Bone marrow (tissue), 2 donors: ENCODE measurements at places on chromosomes 12 and 14.
A peak's percentile ranks its signal among the peaks of the same experiment; 100 is the strongest.

DNA sequence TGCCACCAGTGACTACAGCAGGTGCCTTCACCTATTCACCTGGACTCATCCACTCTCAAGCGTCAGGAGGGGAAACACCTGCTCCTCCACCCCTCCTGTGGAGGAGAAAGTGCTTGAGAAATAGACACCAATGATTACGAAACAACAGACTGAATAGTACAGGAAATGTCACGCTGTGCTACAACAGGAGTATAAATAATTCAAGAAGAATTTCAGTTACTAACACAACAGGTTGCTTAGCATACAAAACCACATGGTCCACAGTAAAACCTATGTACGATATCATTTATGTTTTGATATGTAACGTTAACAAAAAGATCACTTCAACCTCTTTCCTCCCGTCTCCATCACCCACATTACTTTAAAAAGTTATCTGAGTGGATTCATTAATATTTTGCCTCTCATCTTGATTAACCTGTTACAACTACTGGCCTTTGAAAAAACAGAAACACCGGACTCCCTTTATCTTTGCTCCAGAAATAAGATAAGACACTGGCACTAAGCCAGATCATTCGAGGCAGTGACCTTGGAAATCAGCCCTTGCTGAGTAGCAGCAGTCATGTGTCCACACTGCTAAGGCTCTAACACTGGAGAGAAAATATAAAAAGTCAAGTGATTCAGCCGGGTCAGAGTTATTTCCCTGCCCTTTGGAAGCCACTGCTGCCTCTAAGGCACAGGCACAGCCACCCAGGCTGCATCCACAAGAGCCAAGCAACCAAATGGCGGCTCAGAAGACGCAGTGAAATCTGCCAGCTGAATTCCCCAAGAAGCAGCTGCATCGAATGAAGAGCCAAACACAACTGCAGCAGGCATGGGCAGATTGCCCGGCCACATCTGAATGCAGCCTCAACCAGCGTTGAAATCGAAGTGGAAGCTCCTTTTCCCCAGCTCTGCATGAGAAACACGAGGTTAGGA, 40.9 kb downstream of the NT5DC3 start:
- no peak for DNase-seq

DNA sequence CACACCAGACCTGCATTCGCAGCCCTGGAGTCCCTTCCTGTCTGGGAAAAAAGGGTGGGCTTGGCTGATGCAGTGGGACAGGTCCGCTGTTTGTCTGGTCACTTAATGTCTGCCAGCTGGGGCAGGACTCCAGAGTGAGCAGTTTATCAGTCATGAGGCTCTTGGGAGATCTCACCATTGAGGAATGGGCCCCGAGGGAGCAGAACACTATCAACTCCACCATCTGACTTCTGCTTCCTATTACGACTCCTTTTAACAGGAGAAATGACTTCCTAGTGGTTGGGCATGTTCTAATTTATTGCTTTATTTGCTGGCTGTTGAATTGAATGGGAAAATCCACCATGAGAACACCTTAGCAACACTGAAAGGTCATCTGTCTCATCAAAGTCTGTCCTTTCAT, 182.5 kb upstream of the RASSF8 start:
- no peak for DNase-seq

DNA sequence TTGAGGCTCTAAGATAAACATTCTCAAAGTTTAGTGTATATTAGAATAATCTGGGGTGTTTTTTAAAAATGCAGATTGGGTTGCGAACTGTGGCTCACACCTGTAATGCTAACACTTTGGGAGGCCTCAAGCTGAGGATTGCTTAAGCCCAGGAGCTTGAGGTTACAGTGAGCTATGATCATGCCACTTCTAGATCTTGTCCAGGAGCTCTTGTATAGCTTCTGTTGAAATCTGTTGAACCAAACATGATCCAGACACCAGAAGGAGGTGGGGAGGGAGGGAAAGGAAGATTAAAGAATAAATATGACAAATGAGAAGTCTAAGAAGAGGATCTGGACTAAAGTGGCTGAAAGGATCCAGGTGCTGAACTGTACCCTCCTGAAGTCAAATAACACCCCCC, 14.4 kb downstream of the PDE1B start:
- DNase-seq, result no peak

DNA sequence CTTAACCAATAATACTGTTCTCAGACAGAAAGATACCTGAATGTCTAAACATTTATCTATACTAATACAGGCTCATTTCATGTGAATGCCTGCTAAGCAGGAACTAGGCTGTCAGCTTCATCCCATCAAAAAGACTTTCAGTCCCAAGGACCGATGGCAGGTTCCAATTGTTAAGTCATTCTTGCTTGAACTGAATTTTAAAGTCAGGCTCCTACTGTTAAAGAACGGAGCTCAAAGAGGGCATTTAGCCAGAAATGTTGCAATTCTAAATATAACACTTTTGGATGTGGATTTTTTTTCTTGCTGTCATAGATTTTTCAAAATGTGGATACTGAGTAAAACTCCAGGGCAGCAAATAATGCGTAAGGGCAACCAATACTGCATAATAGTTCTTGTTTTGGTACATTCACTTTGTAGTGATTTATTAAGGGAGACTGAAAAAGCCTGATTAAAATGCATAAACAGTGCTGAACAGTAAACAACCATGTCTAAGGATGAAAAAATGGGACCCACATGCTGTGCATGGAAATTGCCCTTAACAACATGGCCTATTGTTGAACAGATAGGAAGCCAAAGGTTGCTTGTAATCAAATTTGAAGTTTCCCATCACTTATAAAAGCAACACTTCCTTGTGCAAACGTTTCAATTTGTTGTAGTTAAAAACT, 38.6 kb upstream of the DBX2 start:
- no peak for DNase-seq

- no peak for DNase-seq
Measured at GRCh38 chr14:104467236-104467635, 112.3 kb upstream of the C14orf180 start.

- no peak for DNase-seq
Measured at GRCh38 chr12:18700271-18700670, 37.5 kb downstream of the PLCZ1 start.

DNA sequence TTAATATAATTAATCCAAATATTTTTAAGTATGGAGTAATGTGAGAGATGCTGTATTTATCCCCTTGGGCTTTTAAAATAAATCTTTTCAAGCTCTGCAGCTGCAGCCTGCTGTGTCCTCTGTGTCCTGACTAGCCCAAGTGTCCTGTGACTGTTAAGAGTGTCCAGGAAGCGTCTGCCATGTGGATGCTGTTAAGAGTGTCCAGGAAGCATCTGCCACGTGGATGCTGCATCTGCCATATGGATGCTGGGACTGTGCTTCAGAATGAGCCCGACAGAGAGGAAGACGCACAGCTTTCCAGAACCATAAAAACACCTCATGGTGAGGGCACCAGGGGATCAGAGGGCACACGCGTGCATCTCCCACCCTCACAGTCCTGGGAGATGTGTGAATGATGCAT, 307.2 kb downstream of the ADGRD1 start:
- DNase-seq, result no peak

DNA sequence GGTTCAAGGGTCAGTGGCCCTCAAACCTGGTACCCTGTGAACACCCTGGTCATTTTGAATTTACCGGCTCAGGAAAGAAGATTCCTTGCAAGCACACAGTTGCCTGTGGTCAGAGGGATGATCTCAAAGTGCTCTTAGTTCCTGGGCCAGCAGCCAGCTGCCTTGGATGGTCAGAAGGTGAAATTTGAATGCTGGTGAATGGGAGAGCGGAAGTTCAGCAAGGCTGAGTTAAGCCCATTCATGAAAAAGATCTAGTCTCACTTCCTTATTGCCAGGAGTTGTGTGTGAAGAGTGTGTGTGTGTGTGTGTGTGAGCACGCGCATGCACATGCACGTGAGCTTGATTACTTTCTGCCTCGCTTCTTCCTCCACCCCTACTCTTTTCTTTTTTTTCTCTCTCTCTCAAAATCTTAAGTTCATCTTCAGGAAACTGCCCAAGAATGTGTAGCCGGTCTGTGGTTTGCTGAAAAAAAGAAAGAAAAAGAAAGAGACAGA, 155.5 kb upstream of the CCND2 start:
- peak; percentile 75 for DNase-seq

DNA sequence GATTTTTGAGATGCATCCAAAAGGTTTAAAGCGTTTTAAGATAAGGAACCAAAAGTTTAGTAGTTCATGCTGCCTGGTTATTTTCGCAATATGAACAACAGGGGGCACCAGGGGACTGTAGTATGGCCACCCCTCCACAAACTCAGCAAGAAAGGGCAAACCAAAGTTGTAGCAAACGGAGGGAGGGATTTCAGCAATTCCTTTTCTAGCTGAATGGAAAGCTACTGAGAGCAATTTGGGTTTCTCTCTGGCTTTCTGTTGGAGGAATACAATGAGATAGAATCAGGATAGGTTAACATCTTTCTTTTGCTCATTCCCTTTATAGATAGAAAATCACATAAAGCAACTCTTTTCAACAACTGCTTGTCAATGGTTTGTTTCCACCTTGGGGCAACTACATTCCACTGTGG, 62.5 kb downstream of the DRAM1 start:
- peak; percentile 53 for DNase-seq

DNA sequence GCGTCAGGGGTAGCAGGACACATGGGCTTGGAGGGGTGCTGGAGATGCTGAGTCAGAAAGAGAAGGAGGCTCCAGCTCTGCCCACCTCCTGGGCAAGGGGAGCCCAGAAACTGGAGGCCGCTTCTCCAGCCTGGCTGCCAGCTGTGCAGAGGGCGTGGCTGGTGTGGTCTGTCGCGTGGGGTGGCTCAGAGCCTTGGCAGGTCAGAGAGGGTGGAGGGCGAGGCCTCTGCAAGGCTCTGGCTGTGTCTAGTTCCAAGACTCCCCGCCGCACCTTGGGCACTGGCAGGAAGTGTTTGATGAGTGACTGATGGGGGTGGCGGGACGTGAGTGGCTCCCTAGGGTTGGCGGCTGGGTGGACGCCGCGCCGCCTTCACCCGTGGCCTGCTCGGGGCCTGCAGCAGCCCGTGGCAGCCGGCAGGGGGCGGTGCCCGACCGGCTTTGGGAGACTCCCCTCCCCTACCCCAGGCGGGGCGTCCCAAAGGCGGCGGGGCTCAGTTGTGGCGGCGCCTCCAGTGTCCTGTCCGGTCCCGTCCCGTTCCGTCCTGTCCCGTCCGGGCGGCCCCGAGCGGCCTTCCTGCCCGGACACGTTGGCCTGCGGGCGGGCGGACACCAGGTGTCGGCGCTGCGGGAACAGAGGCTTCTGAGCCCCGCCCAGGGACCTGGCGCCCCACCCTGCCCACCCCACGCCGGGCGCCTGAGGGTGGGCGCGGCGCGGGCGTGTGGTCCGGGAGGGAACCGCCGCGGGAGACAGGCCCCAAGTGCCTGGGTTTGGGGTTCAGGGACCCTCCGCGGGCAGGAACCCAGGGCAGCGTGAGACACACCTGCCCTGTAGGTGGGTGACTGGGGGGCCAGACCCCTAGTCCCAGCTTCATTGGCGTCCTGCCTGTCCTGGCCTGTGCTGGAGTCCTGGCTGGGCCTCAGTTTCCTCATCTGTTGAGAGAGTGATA, 39.7 kb downstream of the KRT80 start:
- DNase-seq, result peak; percentile 38

GRCh38 chr14:52954346-52955214, 3.7 kb upstream of the FERMT2 start:
- no peak for DNase-seq

- DNase-seq, result no peak
Measured at GRCh38 chr12:68367903-68368302, 35.7 kb upstream of the MDM1 start.

DNA sequence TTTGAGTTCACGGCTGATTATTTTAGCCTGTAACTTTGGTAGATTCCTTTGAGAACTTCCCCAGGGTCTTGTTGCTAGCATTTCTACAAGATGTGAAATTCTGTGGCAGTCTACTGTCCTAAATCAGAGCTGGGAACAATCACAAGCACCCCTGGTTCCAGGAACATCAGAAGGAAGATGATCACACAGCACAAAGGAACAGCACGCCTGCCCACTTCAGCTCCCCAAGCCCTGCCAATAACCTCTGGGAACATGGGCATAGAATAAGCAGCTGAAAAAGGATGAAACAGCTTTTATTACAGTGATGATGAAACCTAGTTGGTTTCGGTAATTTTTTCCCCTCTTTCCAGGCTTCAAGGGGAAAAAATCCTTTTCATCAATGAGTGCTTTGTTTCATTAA, 12.3 kb downstream of the GPR19 start:
- no peak for DNase-seq

DNA sequence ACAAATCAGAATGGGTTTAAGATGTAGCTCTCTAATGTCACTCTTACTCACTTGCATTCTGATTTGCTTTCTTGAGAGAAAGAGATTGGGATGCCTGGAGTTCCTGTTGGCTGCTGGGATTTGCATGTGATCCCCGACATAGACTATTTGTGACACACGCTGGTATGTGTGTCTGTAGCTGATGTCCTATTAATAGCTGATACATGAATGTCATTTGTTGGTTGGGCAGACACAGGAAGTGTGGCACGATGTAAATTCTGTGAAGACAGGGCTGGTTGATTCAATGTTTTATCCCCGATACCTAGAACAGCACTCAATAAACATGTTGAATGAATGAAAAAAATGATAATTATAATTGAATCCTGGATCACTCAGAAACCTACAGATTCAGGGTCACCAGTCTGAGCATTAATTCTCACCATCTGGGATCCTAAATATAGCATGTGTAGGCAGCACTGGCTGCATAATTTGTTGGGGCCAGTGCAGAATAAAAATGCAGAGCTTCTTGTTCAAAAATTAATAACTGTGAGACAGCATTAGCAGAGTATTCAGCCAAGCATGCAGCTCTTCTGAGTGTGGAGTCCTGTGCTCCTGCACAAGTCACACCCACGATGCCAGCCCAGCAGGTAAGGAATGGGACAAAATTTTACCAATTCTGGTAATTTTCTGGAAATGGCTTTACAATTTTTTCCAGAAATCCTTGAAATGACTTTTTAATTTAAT, 35.5 kb upstream of the SOCS2 start:
- no peak for DNase-seq

DNA sequence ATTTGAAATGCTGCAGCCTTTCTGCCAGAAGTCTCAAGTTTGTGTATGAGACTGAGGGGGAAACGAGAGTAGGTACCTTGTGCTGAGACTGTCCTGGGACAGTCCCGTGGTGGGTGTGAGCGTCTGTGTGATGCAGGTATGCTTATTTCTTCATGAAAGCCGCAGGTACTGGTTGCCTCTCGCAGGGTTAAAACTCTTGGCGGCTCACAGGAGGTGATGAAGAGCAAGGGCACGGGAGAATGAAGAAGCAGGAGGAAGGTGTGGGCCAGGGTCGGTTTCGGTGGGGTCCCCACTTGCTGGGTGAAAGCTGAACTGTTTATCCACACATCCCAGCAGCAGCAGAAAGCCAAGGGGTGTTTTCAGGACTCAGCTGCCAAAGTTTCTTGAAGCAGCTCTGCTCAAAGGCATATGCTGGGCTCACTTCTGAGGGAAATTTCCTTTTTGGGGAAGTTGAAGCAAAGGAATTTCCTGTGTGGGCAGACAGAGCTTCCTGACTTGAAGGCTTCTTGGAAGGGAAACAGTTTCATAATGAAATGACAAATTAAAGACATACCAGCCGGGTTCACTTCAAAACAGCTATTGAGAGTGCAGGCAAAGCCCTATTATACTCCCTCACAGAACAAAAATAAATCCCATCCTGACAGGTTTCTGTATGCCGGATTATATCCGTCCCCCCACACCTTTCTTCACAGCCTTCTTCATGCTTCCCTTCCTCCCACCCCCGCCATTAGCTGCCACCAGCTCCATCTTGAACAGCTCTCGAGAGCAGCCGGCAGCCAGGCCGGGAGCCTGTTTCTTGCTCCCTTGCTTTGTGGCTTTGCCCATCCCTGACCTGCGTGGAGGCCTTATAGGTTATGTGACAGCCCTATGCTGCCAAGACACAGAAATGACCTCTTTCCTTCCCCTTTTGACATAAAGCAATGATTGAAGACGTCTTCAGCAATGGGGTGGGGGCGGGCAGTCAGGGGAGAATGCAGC, 116.6 kb downstream of the ETV6 start:
- peak; percentile 78 for DNase-seq

- no peak for DNase-seq
Measured at GRCh38 chr14:88707088-88707487, 85.7 kb downstream of the EML5 start.
